ENCODE measurements at places on chromosomes 7 and 10.

GRCh38 chr10:97863808-97864207 is 14.2 kb downstream of the GOLGA7B start:
- no peak for DNase-seq

GRCh38 chr7:33685981-33686683 is 219.2 kb upstream of the BMPER start:
- DNase-seq, result no peak

GRCh38 chr10:33276282-33276923 is 58.1 kb downstream of the NRP1 start:
- DNase-seq, result no peak

DNA sequence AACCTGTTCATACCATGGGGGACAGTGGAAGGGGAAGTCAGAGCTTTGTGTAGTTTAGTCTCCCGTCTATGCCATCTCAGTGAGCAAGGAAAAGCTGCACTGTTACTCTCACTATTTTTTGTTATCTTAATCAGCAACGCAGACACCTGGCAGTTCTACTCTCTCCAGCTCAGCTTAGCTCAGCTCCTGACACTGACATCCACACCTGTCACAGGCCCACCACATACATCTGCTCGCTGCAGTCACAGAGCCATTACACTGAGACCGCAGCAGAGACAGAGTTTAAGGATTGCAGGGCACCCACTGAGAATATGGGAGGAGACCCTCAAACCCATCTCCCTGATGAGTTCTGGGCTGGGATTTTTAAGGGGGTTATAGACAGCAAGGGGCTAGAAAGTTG is 257.3 kb upstream of the AKR1E2 start:
- DNase-seq, result no peak

GRCh38 chr7:69757981-69758430 is 159.7 kb downstream of the AUTS2 start:
- no peak for DNase-seq

GRCh38 chr7:22571766-22572165 is 71.8 kb upstream of the STEAP1B start:
- no peak for DNase-seq

DNA sequence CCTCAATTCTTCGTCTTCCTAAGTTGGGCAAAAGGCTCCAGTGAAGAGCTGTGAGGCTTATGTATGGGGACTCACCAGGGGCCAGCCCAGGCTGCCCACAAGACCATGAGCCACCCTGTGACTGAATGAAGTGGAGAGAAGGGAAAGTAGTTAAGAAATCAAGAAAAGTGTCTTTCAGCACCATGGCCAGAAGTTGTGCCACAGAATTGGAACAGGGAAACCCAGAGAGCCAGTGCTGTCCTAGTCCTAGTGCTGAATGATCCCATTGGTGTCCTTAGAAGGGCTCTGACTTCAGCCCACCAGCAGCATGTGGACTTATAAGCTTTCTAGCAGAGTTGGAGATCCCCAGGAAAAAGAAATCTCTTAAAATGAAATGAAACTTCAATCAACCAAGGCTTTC is 37.0 kb upstream of the CCSER2 start:
- no peak for DNase-seq

DNA sequence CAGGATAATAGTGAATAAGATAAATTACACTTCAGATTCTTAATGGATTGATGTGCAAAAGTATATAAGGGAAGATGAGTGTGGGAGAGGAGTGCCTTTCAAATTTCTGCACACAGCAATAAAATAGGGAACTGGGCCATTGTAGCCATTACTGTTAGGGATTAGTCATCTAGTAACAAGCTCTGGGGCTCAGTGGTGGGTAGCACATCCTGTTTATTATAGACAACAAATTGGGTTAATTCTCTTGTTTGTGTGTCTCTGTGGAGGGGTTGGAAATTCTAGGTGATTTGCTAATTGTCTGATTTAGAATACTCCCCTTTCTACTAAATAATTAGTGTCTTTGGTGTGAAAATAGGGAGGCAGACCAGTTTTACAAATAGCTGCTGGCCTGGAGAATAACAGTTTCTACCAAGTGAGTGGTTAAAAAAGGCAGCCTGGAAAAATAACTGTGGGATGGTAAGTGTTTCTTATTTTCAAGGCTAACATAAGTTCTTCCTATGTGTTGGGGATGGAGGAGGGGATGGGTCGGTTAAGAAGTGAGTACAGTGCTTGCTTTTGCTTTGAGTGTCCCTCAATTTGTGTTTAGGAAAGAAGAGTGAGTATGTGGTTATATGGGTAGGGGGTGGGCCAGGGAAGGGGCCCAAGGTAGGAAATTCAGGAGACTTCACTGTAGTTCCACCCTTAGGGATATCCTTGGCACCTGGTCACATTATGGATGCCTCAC is 43.3 kb upstream of the TMEM248 start:
- no peak for DNase-seq

DNA sequence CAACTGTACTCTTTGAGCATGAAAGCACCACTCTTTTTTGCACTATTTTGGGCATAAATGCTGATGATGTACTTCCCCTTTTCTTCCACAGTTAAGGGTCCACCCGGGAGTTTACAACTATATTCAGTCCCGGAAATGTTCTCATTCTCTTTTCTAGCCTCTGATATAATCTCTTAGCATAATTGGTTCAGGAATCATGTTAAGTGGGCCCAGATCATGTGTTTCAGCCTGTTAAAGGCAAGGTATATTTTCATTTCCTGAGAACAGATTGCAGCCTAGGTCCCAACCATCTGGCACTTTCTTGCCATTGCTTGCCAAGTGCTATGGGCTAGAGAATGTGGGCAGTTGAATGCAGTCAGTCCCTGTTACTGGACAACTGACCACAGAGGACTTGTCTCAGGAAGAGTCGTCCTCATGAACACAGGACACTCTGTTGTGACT is 111.4 kb upstream of the GLCCI1 start:
- no peak for DNase-seq

DNA sequence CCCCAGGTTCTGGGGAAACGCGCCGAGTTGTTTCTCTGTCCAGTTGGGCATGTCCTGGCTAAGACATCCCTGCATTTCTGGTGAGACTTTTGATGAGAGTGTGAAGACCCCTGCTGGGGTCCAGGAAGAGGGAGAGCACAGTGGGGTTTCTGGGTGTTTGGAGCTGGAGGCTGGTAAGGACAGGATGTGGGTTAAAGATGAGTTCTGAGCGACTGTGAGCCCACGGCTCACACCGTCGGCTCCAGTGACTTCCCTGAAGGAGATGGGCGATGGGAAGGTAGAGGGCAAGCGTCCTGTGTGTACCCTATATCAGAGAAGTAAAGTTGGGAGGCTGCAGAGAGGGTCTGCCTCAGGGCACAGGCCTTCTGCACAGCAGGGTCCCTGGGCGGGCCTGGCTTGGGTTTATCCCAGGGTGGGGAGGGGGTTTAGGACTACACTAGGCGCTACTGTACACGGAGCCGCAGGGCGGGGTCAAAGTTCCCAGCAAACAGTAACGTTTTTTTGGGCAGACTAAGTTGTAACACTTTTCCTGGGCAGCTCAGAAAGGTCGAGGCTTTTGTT is 3.6 kb downstream of the EMX2 start:
- DNase-seq, result no peak

GRCh38 chr7:98137826-98138151 is 31.1 kb downstream of the LMTK2 start:
- no peak for DNase-seq

DNA sequence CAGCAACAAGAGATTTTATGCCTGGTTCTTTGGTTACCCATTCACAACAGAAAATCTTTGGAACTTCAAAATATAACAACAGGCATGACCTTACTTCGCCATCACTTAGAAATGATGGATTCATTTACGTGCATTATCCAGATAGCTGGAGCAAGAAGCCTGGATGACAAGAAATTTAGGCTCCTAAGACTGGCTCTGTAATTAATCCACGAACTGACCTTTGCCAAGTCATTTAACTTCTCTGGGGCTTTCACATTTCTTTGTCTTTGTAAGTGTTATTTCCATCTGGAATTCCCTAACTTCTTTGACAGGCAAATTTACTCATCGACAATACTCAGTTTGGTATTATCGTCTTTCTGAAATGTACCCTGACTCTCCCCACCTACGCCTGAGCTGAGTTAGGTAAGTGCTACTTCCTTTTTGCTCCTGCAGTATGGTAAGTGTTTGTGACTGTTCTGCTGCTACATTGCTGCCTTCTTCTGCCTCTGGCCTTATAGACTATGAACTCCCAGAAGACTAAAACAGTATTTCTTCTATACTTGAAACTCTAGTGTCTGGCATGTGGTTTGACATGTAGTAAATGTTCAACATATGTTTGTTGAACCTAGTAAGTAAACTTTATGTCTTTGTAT is 5.5 kb upstream of the MDFIC start:
- peak; percentile 6 for DNase-seq

DNA sequence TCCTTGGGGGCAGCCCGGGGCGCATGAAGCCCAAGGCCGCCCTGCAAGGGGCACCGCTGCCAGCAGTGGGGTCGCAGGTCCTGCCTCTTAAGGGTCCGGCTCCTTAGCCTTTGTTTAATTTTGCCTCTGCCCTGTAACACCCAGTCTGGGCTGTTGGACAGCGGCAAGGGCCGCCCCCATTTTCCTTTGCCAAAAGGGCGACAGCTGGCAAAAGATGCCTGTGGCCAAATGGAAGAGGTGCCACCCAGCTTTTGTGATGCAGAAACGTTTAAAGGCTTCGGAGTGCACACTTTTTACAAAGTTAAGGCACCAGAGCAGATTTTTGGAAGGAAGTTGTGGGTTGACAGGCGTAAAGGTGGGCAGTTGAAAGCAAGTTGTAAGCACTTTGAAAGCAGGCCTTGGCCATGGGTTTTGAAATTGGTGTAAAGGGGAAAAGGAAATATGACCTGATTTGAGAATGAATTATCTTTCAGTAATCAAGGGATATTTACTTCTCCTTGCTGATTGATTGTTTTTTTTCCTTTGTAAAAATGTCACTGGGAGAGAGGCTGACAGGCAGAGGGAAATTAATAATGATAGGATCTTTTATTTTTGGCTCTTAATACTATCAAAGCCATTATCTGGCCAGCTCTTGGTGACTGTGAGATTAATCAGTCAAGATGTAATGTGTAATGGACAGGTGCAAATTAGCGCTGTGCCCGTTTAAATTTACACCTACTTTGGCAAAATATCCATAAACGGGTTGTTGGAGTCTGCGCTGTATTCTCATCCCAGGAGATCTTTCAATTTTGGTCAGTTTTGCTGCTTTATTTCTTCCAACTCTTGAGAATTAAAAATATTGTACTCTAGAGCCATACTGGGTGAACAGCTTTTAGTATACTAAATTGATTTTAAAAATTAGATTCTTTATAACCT is 1.2 kb downstream of the CASD1 start:
- no peak for DNase-seq

DNA sequence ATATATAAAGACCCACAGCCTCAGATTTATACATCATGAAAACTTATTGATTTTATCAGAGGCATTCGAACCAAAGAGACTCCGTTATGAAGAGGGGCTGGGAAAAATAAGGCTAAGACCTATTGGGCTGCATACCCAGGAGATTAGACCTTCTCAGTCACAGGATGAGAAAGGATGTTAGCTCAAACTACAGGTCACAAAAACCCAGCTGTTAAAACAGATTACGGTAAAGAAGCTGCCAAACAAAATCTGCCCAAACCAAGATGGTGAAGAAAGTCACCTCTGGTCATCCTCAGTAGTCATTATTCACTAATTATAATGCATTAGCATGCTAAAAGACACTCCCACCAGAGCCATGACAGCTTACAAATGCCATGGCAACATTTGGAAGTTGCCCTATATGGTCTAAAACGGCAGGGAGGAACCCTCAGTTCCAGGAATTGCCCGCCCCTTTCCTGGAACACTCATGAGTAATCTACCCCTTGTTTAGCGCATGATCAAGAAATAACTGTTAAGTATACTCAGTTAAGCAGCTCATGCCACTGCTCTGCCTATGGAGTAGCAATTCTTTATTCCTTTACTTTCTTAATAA is 362.5 kb upstream of the PCDH15 start:
- no peak for DNase-seq

DNA sequence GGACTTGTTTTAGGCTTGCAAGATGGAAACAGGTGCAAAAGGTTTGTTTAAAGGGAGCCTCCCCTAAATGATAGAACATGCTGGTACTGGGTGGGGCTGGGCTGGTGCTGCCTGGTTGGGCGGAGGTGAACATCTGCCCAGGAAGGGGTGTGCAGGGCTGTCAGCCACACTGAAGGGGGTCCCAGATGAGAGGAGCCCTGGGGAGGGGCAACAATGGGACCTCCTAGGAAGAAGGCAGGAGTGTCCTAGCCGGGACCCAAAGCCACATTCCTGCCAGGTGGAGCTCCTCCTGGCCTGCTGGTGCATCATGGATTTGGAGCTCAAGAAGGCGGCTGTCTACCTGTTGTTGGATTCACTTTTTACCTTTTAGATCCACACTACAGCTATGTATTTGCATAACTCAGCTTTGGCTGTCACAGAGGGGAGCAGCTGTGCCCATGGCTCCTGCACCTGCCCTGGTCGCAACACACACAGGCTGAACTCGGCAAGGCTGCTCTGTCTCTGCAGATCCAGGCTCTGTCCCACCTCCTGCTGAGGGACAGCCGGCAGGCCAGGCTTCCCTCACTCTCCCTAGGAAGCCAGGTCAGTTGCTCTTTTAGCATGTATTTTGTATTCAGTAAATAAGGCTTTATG is 59.9 kb downstream of the ADARB2 start:
- DNase-seq, result no peak

GRCh38 chr7:36570528-36571189 is 153.6 kb downstream of the AOAH start:
- DNase-seq, result no peak

DNA sequence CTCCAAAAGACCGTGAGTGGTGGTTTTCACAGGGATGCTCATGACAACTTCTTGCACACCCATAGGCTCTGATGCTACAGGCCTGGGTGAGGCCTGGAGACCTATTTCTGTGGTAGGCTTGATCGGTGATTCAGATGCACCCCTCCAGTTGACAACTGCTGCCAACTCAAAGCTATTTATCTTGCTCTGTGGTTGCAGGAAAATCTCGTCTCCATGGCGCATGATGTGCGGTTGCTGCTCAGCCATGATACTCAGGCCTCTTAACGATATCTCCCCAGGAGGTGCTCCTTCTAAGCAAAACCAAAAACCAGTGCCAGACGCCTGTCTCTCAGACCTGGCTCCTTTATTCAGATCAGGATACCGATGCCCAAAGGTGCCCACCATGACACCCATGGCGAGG is 31.4 kb downstream of the C10orf90 start:
- no peak for DNase-seq

All from stimulated activated CD8-positive, alpha-beta memory T cell treated with anti-CD3 and anti-CD28 coated beads, Interleukin-4, amount 100 ng/mL, for 4 hours (primary cell).